ENCODE measurements at places on chromosomes 7 and 10. TPM values are rescaled to one million over a fixed set of nuclear protein-coding genes. Genes with fewer than 3 reads are reported as not detected.

Gene TRPV6
- not detected for total RNA-seq

Gene UCN3
- total RNA-seq, result not detected

Gene CCL26
- total RNA-seq, result not detected

Gene OPTN
- total RNA-seq, result 149 TPM

Gene APBB1IP
- total RNA-seq, result 3.3 TPM

Gene RET
- total RNA-seq, result 6.6 TPM

Gene MACROH2A2
- total RNA-seq, result 13.2 TPM
